NCI-H2171 treated with DMSO at 0.1 percent for 48 hours (cell line): ENCODE measurements at places on chromosomes 16 and 17.

- DNase-seq = no peak
Observed at GRCh38 chr17:83192161-83192788, 112.9 kb downstream of the METRNL start.

DNA sequence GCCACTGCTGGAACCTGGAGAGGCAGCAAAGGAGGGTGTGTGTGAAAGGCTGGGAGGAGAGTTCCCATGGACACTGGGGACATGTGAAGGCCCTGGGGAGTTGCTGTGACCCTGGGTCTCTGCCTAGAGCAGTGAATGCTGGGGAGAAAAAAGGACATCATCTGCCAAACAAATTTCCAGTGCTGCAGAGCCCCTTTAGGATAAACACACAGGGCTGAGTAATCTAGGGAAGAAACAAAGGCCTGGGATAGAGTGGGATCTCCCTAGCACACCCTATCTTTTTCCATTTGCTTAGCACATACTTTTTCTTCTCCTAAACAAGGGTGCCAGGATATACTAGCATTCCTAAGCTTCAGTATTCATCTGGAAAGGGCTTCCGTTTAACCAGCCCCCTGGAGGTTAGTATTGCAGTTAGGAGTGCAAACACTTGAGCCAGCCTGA is 3.3 kb upstream of the HIGD1B start:
- DNase-seq = no peak

GRCh38 chr17:75087558-75088453 is at the start of gene SLC16A5:
SLC16A5 (plus strand) TSS chr17:75087954; CDS start chr17:75093637, 5,683 bp downstream.
- DNase-seq = no peak

DNA sequence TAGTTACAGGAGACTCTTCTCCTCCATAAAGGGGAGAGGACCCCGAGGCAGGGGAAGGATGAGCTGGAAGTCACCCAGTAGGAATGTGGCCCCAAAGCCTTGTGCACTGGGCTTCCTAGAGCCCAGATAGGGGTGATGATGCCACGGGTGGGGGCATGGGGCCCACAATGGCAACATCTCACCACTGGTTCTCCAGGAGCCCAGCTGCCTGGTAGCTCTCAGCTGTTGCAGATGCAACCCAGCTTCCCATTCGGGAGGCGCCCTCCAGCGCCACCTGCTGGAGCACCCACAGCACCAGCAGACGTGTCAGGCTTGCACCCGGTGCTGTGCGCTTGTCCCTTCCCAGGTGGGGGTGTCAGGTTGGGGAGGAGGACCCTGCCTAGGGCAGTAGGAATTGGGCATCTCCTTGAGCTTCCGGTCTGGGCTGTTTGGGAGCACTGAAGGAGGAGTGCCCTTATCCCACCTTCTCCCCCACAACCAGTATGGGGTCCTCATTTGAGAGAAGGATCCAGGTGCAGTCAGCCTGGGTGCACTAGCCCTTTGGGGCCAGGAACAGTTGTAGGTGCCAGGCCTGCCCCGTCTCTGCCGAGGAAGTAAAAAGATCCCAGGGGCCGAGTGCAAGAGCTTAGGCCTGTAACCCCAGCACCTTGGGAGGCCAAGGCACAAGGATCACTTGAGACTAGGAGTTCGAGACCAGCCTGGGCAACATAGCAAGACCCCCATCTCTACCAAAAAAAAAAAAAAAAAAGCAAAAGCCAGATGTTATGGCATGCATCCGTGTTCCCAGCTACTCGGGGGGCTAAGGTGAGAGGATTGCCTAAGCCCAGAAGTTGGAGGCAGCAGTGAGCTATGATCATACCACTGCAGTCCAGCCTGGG is 14.4 kb downstream of the CDIPT start:
- no peak for DNase-seq

GRCh38 chr16:72202014-72202413 is 30.1 kb upstream of the PMFBP1 start:
- no peak for DNase-seq

- no peak for DNase-seq
Observed at GRCh38 chr17:63173903-63174302, 207.9 kb downstream of the TANC2 start.
